ENCODE measurements at places on chromosomes 7 and 10.

DNA sequence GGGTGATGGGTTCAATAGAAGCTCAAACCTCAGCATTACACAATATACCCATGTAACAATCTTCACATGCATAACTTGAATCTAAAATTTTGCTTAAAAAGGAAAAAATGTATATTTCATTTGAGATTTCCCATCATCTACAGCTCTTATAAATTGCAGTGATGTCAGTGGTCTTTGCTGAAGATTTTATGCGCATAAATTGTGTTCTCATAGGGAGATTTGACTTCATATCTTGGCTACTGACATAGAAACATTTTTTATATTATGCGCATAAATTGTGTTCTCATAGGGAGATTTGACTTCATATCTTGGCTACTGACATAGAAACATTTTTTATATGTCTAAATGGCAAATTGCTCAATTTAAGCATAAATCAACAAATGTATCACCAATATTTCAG lies 1125.3 kb upstream of the C7orf33 start:
- DNase-seq = no peak

- DNase-seq = no peak
Measured at GRCh38 chr10:114301951-114302710, 63.1 kb downstream of the VWA2 start.

DNA sequence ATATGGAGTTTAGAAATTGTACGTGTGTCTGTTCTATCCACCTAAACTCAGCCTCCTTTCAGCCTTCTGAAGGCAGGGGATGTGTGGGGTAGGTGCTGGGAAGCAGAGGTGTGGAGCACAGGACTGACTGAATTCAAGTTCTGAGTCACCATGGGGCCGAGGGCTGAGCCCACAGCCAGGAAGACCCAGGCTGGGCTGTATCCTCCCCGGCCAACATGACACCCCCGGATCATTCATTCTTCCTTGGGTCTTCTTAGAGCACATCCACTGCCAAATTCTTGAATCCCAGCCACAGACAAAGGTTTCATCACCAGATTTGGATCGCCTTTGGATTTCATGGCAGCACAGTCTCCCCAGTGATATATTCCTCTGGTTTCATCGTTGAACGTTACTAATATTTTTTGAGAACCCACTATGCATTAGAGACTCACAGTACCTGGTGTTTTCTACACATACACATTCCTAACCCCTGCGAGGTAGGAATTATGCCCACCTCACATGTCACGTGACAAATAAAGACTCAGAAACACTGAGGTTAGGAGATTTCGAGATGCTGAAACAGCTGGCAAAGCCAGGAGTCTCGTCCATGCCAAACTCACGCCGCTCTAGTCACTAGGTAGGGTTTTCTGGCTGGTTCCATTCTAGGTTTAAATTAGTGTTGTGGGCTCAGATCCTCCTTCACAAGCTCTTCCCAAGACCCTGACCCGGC lies 26.9 kb downstream of the CCDC3 start:
- DNase-seq = no peak

- no peak for DNase-seq
Measured at GRCh38 chr10:62527019-62527827, 153.1 kb downstream of the ZNF365 start.

GRCh38 chr7:36838616-36839225 lies 114.4 kb upstream of the AOAH start:
- no peak for DNase-seq

DNA sequence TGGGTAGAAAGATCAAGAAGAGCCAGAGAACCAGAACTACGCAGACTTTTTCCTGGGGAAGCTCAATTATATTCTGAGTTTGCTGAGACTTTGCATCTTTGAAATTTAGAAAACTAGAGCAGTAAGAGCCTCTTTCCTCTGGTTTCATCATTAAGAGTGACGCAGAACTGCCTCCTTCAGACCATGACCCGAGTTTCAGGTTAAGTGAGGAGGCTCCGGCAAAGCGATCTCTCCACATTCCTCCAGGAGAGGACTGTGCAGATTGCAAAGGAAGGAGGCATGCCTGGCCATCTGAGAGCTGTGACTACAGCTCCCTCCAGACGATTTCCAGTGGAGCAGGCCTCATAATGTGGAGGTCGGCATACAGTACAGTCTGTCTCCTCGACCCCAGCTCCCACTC lies 115.8 kb upstream of the LANCL2 start:
- DNase-seq = no peak

- DNase-seq = no peak
Measured at GRCh38 chr7:134696261-134696660, 49.6 kb downstream of the BPGM start.

GRCh38 chr10:131973160-131973951 lies 8.4 kb downstream of the BNIP3 start:
- DNase-seq = no peak

GRCh38 chr7:131945313-131945911 lies 389.0 kb upstream of the PODXL start:
- no peak for DNase-seq

- DNase-seq = no peak
Measured at GRCh38 chr10:120806081-120806480, 45.1 kb upstream of the WDR11 start.

All from NCI-H1436 treated with DMSO at 0.1 percent for 48 hours (cell line).